ENCODE measurements at places on chromosomes 3 and 15.

- DNase-seq, result no peak
Observed at GRCh38 chr15:99006904-99007495, 592 bp downstream of the PGPEP1L start.

- no peak for DNase-seq
Observed at GRCh38 chr3:150396956-150397550, 11.0 kb upstream of the TSC22D2 start.

GRCh38 chr3:72563690-72564370 is 284.4 kb downstream of the SHQ1 start:
- DNase-seq, result no peak

DNA sequence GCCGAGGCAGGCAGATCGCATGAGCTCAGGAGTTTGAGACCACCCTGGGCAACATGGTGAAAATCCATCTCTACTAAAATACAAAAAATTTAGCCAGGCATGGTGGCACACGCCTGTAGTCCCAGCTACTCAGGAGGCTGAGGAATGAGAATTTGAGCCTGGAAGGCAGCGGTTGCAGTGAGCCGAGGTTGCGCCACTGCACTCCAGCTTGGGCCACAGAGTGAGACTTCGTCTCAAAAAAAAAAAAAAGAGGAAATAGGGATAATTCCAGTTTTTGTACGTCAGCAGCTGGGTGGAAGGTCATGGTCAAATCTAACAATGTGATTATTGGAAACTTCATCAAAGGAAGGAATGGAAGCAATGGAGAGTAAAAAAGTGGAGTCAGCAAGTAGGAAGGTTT is 3.1 kb downstream of the CMC1 start:
- DNase-seq, result no peak

GRCh38 chr3:4880850-4881249 is 98.4 kb upstream of the BHLHE40 start:
- DNase-seq, result no peak

- DNase-seq, result no peak
Observed at GRCh38 chr3:115693868-115694267, 70.6 kb downstream of the GAP43 start.

- DNase-seq, result no peak
Observed at GRCh38 chr15:67097930-67098740, 32.7 kb downstream of the SMAD3 start.

DNA sequence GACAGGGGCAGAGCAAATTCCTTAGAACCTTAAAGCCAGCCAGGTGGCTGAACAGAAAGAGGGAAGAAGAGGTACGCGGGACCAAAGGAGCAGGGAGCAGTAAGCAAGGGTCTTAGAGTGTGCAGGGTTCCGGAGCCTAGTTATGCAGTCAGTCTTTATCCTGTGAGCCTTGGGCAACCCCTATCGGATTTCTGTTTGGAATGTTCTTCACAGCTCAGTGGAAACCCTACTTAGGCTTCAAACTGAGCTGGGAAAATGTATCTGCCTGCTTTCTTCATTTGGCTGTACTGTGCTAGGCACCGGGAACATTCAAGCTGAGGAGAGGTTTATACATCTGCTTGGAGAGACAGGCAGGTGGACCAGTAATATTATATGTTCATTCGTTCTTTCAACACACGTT is 37.1 kb downstream of the PSMD6 start:
- DNase-seq, result no peak

GRCh38 chr3:35500641-35501350 is 138.5 kb upstream of the ARPP21 start:
- no peak for DNase-seq

DNA sequence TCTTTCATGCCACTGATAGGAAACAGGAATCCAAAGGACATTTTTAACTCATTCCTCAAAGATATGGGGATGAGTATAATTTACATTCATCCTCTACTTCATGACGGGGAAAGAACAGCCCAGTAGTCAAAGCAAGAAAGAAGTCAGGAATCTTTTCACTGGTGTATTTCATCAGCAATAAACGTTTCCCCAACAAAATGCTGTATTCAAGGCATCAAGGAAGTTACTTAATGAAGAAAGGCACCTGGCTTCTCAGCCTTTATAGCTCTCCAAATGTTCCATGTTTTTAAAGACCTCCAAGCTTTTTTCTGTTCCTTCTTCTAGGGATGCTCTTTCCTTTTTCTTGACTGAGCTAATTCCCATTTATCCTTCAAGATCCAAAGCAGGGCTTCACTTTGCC is 221.5 kb upstream of the ICE2 start:
- DNase-seq, result no peak

- peak; percentile 15 for DNase-seq
Observed at GRCh38 chr3:16456784-16457415, 56.6 kb downstream of the RFTN1 start.

DNA sequence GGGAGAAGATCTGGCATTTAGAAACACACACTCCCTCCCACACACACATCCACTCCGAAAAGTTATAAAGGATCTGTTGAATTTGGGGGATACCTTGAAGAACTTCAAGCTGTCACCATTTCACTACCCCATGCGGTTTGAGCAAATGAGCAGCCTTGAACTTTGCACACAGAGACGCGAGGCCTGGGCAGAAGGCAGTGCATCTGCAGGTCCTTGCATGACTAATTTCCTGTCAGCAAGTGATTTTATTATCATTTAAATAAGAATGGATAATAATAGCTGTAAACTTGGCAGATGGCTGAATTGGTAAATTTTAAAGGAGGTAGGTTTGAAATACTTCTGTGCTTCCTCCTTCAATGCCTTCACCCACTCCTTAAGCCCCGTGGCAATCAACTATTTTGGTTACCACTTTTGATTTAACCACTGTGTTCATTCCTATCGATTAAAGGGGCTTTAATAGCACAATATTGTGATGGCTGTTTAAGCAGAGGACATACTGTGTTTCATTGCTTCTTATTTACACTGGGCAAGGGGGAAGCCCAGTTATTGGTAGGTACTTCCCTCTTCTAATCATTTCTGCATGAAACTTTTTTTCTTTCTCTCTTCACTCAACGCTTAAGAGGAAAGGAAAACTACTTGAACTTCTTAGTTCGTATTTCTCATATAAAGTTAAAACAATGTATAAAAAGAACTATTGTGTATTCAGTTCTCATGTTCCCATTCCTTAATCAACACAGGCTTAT is 108.1 kb downstream of the ROBO2 start:
- no peak for DNase-seq

GRCh38 chr3:158790901-158791589 is 10.8 kb upstream of the MFSD1 start:
- no peak for DNase-seq

DNA sequence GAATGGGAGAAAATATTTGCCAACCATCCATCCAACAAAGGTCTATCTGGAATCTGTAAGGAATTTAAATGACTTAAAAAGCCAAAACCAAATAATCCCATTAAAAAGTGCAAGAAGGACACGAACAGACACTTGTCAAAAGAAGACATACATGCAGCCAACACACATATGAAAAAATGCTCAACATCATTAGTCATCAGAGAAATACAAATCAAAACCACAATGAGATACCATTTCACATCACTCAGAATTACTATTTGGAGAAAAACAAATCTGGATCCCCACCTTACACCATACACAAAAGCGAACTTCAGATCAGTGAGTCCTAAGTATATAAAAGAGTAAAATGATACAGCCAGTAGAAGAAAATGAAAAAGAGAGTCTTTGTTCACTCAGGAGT is 58.6 kb upstream of the MNS1 start:
- DNase-seq, result no peak

DNA sequence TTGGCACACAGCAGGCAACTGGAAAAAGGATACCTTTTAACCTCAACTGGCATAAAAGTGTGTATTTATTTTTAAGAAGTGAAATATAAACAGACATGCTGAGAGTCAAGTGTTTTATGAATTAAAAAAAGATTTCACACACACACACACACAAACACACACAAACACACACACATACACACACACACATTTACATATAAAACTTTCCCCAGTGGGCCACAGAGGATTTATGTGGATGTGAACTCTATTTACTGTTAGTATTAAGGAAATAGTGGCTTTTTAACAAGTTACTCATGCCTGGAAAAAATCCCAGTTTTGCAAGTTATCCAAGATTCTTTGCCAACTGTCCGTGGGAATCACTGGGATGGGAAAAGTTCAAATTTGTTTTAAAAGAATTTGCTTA is 725.9 kb upstream of the NR2F2 start:
- no peak for DNase-seq

DNA sequence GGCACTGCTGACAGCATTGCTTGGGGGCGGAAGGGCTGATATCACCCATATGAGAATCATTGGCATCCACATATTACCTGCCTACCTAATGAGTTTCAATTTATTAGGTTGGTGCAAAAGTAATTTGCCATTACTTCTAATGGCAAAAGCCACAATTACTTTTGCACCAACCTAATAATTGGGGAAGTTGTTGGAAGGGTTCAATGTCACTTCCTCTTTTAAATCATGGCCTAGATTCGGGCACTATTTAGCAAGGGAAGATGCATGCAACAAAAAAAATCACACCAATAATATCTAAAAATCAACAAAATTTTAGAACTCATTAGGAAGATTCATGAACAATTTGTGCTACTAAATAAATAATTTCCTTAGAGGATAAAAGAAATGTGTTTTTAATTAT is 56.0 kb upstream of the AGTR1 start:
- DNase-seq, result no peak

DNA sequence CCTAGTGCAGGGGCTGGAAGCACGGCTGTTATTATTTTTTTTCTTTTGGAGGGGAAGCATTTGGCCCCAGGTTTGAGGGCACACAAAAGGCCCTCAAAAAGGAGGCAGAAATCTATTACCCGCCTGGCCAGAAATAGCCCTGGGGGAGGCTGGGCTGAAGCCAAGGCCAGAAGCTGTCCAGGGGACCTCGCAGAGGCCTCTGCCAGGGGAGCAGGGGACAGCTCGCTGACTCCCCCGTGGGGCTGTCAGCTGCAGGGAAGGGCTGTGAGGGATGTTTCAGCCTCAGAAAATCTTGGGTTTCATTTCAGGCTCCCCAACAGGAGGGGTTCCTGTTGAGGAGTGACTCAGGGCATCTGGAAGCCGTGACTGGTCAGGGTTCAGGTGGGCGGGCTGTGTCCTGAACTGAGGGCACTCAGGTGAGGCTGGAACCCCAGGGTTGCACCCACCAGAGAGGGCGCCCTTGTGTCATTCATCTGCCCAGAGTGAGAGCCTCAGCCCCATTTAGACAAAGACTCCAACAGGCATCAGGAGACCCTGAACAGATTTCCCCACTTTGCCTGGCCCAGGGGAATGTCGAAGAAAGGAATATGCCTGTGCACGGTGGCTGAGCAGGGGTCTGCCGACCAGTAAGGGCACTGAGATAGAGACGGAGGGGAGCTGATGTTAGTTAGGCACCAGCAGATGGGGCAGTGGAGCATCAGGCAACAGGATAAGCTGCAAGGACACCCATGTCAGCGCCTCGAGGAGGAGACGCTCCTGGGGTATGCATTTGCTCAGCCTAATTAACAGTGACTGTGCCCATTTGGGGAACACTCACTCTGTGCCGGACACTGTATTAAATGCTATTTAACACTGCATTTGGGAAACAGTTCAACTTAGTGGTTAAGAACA is 43.5 kb upstream of the SLC6A11 start:
- no peak for DNase-seq

GRCh38 chr3:128623762-128624176 is 26.8 kb downstream of the RPN1 start:
- no peak for DNase-seq

- no peak for DNase-seq
Observed at GRCh38 chr3:64134882-64135281, 90.4 kb downstream of the PRICKLE2 start.

- no peak for DNase-seq
Observed at GRCh38 chr3:10389995-10390394, 69.1 kb upstream of the SEC13 start.

- DNase-seq, result no peak
Observed at GRCh38 chr3:14976317-14976716, 28.9 kb downstream of the NR2C2 start.

GRCh38 chr3:88189361-88189810 is 39.6 kb downstream of the C3orf38 start:
- no peak for DNase-seq

- DNase-seq, result no peak
Observed at GRCh38 chr3:96172917-96173316, 641.5 kb upstream of the EPHA6 start.

GRCh38 chr15:66042624-66043023 is 173.3 kb downstream of the RAB11A start:
- no peak for DNase-seq

- no peak for DNase-seq
Observed at GRCh38 chr3:108346301-108347227, 50.2 kb downstream of the HHLA2 start.

GRCh38 chr3:4986175-4986781 is 7.0 kb downstream of the BHLHE40 start:
- no peak for DNase-seq

DNA sequence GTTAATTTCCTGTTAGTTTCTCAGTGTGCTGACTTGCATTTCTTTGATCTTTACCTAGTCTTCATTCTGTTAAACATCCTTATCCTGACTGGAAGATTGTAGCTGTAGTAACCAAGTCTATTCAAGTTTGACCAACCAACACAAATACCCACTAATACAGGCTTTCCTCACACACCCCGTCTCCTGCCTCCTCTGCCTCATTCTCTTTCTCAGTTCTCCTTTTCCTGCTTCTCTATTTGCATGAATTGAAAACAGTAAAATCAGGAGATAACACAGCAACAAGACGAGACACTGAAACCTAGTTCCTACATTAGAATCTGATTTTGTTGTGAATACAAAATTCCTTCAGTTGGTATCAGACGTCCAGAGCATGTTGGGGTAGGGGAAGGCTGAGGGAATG is 116.9 kb upstream of the ARPP21 start:
- DNase-seq, result no peak

DNA sequence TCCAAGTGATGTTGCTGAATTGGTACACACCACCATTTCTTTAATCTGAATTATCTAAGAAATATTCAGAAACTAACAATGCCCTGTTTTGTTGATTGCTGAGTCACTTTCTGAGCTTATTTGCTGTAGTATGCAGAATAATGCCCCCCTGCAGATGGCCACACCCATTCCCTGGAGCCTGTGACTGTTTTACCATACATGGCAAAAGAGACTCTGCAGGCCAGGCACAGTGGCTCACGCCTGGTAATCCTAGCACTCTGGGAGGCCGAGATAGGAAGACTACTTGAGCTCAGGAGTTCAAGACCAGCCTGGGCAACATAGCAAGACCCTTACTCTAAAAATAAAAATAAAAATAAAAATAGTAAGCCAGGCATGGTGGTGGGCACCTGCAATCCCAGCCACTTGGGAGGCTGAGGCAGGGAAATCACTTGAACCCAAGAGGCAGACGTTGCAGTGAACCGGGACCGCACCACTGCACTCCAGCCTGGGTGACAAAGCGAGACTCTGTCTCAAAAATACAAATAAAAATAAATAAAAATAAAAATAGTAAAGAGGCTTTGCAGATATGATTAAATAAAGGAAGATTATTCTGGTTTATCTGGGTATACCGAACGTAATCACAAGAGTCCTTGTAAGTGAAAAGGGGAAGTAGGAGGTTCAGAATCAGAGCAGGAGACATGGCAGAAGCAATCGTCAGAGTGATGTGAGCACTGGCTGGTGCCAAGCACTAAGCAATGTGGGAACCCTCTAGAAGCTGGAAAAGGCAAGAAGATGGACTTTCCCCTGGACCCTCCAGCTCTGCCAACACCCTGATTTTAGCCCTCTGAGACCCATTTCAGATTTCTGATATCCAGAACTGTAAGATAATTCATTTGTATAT is 19.0 kb downstream of the PCYT1A start:
- DNase-seq, result no peak

Measured in activated T-cell treated with anti-CD3 and anti-CD28 coated beads, Interleukin-2, amount 50 U/mL, for 4 hours (primary cell).